ENCODE measurements at places on chromosomes 2 and 18. TPM values are rescaled to one million over a fixed set of nuclear protein-coding genes. Genes with fewer than 3 reads are reported as not detected.
A peak's percentile ranks its signal among the peaks of the same experiment; 100 is the strongest.

DNA sequence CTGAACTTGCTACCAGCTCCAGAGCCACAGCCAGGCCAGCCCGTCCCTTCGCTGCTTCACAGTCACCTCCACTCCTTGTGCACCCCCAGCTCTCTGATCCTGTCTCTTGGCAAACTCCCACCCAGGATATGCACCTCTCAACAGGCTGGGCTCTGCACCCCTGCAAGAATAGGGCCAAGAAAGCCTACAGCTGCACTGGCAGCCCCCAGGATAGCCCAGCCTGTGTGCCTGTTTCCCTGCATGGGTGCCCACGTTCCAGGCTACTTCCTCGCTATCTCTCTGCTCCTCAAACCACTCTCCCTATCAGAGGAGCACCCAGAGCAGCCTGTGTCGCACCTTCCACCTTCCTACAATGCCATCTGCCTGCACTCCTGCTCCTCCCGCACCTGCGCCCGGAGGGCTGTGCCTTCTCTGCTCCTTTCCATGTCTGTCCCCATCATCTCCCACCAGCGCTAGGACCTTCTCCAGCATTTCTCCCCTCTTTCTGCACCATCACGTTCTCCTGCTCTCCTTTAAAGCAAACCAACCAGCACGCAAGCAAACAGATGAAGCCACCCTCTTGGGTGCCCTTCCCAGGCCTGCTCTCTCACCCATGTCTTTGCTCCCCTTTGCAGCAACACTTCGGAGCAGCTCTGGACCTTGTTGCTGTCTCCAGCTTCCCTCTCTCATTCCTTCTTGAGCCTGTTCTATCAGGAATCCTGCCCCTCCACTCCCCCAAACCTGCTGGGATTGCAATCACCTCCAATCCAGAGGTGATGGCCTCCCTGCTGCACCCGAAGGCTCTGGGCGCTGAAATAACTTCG, 313.2 kb upstream of the HS6ST1 start:
- no peaks in the 10 kb centered on the region for H3K4me1 ChIP-seq
- H3K36me3 ChIP-seq: no peaks in the 10 kb centered on the region
- DNase-seq: no peak
- H3K27me3 ChIP-seq: peaks cover 6% of the 10 kb centered on the region
- H3K4me3 ChIP-seq: no peak overlapping the region
- no peak overlapping the region for H3K27ac ChIP-seq

DNA sequence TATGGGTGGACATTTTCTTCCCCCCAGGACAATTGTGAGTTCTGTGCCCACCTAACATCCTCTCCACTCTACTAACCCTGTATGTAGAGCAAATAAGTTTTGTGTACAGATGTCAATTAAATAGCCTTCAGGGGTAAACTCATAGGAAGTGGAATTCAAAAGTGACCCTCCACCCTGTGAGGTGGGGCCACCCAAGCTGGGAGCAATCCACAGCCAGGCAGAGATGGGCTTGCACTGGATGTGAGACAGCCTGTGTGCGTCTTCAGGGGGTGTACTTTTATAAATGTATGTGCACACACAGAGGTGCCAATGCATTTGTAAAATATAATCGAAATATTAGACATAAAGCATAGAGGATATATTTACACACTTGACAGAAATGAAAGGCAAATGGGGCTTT, 33.1 kb upstream of the ATP6V1B1 start:
- peaks cover 11% of the 10 kb centered on the region for H3K36me3 ChIP-seq
- DNase-seq: no peak
- no peak overlapping the region for H3K4me3 ChIP-seq
- peaks cover 24% of the 10 kb centered on the region for H3K4me1 ChIP-seq
- H3K27me3 ChIP-seq: peaks cover 92% of the 10 kb centered on the region

DNA sequence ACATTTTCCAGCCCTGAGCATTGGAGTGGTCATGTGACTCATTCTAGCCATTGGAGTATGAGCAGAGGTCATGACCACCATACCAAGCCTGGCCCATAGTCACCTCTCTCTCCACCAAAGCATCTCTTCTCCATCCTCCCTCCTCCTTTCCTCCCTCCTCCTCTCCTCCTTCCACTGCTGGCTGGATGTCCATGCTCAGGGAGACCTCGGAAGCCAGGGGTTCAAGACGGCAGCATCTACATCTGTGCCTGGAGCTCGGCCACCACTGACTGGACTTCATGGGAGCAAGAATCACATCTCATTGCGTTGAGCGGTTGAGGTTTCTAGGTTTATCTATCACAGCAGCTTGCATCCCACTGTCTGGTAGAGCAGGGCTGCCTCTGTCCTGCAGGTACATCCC, 252.4 kb downstream of the NDUFA10 start:
- no peaks in the 10 kb centered on the region for H3K36me3 ChIP-seq
- H3K4me3 ChIP-seq: no peak overlapping the region
- no peaks in the 10 kb centered on the region for H3K4me1 ChIP-seq

DNA sequence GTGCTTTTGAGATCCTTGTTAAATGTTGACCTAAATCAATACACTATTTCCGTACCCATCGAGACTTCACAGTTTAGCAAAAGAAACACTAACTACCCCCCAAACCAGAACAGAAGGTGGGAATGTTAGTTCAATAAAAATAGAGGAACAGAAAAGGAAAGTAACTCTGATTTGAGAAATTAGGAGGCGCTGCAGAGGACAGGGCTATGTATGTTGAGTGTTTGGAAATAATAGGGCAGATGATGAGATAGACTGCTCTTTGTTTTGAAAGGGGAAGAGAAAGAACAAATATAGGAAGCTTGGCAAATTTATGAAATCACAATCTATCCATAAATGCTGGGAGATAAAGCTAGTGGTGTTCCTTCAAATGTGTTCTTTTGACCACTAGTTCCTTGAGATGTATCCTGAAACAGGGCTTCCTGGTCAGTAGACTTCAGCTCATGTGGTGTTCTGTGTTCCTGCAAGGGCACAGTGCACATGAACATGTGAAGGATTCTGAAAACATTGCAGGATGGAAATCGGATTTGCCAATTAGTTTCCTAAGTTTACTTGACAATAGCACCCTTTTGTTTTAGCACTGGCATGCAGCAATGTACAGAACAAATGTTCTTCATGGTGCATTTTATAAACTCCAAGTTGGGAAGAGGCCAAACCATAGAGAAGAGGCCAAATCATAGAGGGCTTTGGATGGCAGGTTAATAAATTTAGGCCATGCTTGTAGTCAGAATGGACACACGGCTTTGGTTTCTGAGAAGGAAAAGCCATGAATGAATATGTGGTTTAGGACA, 39.8 kb downstream of the RHBDD1 start:
- peaks cover 8% of the 10 kb centered on the region for H3K4me1 ChIP-seq
- peaks cover 29% of the 10 kb centered on the region for H3K36me3 ChIP-seq
- H3K27me3 ChIP-seq: no peaks in the 10 kb centered on the region
- no peak overlapping the region for H3K27ac ChIP-seq

GRCh38 chr2:133726973-133727372, 158.7 kb upstream of the NCKAP5 start:
- no peaks in the 10 kb centered on the region for H3K4me1 ChIP-seq
- no peak overlapping the region for H3K27ac ChIP-seq
- DNase-seq: no peak
- no peaks in the 10 kb centered on the region for H3K36me3 ChIP-seq
- H3K27me3 ChIP-seq: no peaks in the 10 kb centered on the region

DNA sequence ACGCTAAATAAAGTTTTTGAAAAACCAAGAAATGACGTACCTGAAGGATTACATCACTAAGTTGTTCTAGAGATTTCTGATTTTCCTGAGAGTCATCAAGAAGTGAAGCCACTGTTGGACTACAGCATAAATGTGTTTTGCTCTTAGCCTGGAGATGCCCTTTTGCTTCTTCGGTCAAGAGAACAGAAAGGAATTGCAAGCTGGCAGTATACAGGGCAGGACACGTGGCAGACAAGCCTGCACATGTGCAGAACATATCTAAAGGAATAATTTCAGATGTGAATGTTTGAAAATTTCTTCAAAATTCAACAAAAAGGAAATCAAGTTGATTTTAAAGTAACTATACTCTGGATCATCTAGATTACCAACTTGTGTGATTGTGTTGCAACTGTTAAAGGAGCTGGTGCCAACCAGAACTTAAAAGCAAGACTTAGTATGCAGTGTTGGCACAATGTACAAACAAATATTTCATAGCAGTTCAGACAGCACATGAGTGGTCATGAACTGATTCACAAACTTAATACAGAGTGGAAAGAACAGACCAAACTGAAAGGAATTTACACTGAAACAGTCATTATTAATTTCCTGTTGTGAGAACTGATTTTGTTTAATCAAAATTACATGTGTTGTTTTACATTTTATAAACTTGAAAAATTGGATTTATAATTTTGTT, 100.4 kb upstream of the CD226 start:
- no peak overlapping the region for H3K4me3 ChIP-seq
- no peaks in the 10 kb centered on the region for H3K4me1 ChIP-seq

GRCh38 chr2:12727065-12727464, 10.3 kb downstream of the TRIB2 start:
- peak overlapping the region; percentile 20 for H3K4me3 ChIP-seq
- H3K36me3 ChIP-seq: peaks cover 99% of the 10 kb centered on the region
- H3K27me3 ChIP-seq: no peaks in the 10 kb centered on the region
- H3K4me1 ChIP-seq: peaks cover 94% of the 10 kb centered on the region
- peak overlapping the region; percentile 90 for H3K27ac ChIP-seq

REEP1 gene
- total RNA-seq: 0.17 TPM

SLC8A1 gene
- 0.56 TPM for total RNA-seq

All from activated CD4-positive, alpha-beta T cell treated with anti-CD3 and anti-CD28 coated beads, Interleukin-2, amount 10 ng/mL, durations not matched to agents 7 days and 5 days (primary cell).